Pancreas (tissue), 10 donors: ENCODE measurements at places on chromosomes 6 and 20. TPM values are rescaled to one million over a fixed set of nuclear protein-coding genes. Genes with fewer than 3 reads are reported as not detected.

Gene EPPIN
- polyA plus RNA-seq: not detected

- no peak for DNase-seq
Observed at GRCh38 chr20:1724901-1725300, 67.3 kb upstream of the SIRPG start.

- no peak for DNase-seq
Observed at GRCh38 chr6:22029171-22029570, 267.7 kb downstream of the PRL start.

- no peak for DNase-seq
Observed at GRCh38 chr6:127608554-127609270, 31.7 kb downstream of the C6orf58 start.

Gene HMGCLL1
- polyA plus RNA-seq: 8.1 TPM

DNA sequence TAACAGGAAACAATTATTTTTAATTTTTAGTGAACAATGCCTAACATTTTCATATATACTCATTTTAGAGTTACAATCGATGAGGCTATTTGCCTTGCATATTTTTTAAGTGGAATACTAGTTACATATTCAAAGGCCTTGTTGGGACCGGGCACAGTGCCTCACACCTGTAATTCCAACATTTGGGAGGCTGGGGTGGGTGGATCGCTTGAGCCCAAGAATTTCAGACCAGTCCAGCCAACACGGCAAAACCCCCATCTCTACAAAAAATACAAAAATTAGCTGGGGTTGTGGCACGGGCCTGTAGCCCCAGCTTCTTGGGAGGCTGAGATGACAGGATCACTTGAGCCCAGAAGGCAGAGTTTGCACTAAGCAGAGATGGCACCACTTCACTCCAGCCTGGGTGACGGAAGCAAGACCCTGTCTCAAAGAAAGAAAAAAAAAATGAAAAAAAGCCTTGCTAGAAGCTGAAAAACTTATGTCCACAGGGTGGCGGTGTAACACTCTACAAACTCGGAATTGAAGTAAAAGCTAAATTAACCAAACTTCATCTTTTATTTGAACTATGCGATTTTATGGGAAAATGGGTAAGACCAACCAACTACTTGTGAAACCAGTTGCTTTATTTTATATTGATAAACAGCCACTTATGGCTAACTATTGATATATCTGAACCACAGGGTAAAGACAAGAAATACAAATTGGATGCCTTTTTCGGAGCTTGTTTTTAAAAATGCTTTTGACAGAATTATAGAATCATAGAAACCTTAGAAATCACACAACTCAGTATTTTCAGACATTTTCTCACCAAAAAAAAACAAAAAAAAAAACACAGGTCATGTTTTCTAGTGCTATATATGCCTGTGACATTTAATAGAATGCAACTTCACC, 24.1 kb upstream of the ROS1 start:
- DNase-seq: peak; percentile 59
